ENCODE measurements at places on chromosomes 4 and X.
A peak's percentile ranks its signal among the peaks of the same experiment; 100 is the strongest.

DNA sequence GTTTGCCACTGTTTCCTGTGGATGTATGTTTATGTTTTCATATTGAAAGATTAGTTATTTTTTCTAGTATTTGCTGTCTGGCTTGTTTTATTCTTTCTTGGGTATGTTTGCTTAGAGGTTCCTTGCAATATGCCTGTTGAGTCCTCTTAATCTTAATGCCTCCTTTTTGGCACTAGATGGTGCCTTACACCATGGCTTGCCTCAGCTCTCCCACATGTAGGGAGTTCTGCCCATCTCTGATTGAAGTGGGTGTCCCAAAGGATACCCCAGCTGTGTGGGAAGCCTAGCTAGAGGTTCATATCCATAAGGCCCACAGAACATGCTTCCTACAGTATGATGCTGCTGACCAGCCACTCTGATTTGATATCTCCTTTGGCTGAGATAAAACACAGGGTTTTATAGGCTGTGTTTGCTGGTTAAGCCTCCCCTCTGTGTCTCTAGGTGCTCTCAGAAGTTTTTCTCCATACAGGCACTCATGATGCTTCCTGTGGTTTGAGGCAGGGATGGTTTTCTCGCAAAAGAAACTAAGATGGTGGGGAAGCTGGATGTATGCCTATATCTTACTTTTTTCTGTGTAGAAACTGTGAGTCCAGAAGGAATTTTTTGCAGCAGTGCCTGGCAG, 162.4 kb downstream of the ASB9 start:
- no peak for DNase-seq

- no peak for DNase-seq
These were observed 30.4 kb downstream of the TXK start for GRCh38 chr4:48103483-48104139.

DNA sequence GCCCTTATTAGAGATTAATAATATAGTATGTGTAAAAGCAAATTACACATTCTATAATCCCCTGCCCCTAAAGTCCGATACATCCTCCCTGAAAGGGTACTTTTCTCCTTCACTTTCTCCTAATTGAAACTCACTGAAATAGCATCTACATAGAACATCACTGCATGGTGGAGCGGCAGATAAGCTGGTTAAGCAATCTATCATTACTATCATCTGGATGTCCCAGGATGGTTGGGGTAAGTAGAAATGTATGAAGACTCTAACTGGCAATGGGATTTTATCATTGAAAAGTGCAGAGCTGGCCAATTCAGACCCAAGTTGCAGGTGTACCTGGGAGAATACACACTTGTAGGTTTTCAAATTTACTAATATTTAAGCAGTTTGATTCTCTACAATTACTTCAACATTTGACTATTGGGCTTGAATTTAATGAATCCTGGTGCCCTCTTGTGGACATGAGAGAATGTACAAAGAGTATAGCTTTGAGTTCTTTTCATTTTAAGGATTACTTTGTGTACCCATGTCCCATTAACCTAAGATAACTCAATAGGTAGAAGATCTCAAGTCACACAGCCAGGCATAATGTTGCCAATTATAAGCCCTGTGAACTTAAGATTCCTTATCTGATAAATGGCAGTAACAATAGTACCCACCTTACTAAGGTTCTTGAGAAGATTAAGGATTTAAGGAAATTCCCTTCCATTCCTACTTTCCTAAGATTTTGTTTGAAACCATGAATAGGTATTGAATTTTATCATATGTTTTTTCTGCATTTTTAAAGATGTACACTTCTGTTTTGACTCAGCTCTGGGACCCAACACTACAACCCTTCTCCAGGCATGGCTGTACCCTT, 69.8 kb downstream of the SHROOM3 start:
- DNase-seq = no peak

DNA sequence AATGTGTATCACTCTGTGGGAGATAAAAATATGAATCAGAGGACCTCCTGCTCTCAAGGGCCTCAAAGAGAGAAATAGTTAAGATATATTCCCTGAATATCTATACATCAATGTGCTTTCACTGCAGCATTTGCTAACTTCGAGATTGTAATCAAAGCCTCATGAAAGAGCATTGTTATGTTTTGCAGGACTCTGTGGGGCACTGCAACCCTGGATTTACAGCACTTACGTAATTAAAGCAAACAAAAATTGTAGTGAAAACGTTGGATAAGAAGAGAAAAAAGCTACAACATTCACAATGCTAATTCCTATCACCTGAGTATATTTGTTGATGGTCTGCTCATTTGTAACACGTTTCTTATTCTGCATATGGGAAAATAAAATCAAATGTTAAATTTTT, 48.0 kb downstream of the ETNPPL start:
- DNase-seq = no peak

GRCh38 chr4:6386091-6386490, 86.3 kb downstream of the PPP2R2C start:
- DNase-seq = no peak

GRCh38 chr4:17142232-17142711, 243.8 kb upstream of the LDB2 start:
- DNase-seq = no peak

DNA sequence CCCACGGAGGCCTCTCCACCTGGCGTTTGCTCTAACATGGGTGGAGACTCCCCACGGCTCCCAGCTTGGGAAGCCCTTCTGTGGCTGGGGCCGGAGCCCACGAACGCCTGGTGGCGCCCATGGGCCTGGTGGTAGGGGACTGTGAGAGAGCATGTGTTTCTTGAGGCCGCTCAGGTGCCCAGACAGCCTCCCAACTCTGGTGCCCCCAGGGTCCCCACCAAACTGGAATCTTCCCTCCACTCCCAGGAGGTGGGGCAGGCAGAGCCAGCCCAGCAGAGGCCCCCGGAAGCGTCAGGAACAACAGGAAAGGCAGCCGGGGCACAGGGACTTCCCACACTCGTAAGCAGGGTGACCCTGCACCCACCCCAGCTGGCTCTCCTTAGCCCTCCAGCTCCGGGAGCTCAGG, 33.3 kb upstream of the FGFR3 start:
- DNase-seq = no peak

DNA sequence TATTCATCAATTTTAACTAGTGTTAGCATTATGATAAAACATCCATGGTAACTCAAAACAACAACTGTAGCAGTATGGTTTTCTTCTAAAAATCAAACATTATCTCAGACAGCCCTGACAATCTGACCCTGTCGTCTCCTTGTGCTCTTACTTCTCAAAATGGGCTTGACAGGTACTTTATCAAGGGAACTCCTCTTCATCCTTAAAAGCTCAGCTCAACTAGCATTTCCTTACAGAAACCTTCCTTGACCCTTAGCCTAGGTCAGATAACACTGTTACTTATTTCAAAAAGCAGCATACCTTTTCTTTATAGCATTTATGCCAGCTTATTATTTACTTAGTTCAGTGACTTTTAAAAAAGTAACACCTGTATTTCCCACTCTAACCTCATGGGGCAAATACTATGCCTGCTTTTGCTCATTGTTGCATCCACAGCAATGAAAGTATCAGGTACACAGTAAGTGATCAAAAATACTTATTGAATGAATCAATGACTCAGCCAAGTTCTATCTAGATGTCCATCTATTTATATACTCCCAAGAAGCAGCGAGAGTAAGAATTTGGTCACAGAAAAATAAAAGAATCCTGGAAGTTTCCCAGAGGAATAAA, 41.9 kb downstream of the ADAMTS3 start:
- no peak for DNase-seq

DNA sequence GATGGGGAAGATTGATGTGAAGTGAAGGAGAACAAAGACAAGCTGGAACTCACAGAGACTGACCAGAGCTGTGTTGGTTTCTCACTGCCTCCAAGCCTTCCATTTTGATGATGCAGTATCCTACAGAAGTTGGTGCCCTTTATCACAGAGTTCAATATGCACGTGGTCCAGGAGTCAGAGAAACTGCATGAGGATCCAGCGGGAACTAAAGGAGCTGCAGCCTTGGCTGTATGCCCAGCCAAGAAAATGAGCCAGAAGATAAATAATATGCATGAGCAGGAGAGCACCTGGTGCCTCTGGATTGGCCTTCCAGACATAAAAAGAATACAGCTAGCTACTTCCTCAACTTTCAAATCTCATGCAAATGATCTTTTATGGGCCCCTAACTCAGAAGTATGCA, 44.3 kb upstream of the DCLK2 start:
- peak; percentile 12 for DNase-seq

- no peak for DNase-seq
These were observed at the start of gene ARSD for GRCh38 chrX:2928583-2929434. Gene ARSD, minus strand, starts transcription at chrX:2929339. Its CDS starts 64 bp downstream, at chrX:2929275.

DNA sequence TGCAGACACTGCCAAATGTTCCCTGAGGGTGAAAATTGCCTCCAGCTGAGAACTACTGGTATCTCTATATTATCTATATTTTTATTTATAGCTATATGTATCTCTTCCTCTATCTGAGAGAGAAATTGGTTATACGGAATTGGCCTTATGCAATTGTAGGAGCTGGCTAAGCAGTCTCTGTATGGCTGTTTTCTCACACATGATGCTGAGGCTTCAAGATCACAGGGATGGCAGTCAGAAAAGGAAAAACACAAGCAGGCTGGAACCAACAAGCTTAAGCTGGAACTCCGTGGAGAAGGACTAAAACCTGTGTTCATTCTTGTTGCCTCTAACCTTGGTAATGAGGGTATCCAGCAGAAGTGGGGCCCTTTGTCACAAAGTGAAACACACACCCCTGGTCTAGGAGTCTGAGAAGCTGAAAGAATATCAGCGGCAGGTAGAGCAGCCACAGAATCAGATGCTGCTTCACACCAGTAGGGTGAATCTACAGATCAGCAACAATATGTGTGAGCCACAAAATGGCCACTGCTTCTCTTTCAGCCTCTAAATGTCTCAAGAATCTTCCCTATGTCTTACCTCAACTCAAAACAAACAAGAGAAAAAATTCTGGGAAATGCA, 166.5 kb upstream of the PPP1R2C start:
- no peak for DNase-seq

DNA sequence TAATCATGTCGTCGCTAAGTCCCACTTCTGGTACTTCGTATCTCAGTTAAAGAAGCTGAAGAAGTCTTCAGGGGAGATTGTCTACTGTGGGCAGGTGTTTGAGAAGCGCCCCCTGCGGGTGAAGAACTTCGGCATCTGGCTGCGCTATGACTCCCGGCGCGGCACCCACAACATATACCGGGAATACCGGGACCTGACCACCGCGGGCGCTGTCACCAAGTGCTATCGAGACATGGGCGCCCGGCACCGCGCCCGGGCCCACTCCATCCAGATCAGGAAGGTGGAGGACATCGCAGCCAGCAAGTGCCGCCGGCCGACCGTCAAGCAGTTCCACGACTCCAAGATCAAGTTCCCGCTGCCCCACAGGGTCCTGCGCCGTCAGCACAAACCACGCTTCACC, 11.3 kb downstream of the PNCK start:
- no peak for DNase-seq

GRCh38 chr4:27020603-27021002, 160.0 kb downstream of the STIM2 start:
- DNase-seq = no peak

DNA sequence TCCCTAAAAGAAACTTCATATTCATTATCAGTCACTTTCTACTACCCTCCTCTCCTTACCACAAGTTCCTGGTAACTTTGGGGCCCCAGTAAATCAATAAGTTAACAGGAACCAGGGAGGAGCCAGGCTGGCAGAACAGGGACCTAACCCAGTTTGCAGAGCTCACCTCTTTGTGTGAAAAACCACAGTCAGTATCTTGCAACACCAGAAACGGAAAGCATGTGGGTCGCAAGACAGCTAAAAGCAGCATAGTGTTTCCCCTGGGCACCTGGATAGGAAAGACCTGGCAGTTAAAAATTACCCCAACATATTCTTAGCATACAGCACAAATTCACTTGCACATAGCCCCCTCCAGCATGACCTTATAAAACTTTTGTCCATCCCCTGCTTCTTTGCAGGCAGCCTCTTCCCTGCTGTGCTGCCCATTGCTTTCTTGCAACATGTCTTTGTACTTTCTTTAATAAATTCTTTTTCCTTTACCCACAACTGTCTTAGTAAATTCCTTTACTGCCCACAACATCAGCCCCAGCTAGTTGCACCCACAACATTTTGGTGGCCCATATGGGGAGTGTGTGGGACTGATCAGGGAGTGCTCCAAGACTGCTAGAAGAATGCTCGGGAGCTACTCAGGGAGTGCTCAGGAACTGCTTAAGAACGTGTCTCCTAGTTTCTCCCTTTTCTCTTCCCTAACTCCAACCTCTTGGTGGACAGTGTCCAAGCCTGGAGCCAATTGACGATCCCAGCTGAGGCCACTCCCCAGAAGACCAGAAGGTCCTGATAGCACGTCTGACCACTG, 83.4 kb downstream of the MSN start:
- DNase-seq = no peak

DNA sequence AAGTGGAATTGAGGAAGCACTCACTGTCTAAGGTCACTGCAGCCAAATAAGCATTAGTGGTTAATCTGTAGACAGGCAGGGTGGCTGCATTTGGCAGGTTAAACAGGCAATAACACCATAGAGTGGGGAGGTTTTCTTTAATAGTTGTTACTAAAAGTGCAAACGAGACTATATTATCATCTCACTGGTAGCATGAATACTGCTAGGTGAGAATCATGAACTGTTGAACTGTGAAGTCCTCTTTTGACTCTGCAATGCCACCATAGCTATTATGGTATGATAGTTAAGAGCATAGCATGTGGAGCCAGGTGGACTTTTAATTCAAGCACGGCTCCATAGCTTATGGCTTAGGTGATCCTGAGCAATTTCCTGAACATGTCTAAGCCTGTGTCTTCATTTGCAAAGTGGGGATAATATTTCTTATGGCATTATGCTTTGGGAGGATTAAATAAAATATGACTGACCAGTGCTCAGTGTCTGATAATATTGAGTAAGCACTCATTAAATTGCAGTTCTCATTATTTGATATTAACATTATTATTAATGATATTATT, 235.6 kb upstream of the HHIP start:
- no peak for DNase-seq

DNA sequence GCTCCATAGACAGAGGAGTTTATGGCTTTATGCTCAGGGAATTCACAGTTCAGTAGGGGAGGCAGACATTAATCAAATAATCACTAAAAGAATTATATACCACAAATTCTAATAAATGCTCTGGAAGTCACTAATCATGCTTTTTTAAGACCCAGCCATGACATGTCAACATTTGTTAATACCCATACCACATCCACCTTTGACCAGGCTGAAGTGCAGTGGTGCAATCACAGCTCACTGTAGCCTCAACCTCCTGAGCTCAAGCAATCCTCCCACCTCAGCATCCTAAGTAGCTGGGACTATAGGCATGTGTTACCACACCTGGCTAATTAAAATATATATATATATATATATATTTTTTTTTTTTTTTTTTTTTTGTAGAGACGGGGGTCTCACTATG, 12.8 kb upstream of the SCD5 start:
- DNase-seq = no peak

GRCh38 chr4:97938141-97938540, 205.1 kb downstream of the STPG2 start:
- DNase-seq = no peak

- no peak for DNase-seq
These were observed 345.8 kb upstream of the PPARGC1A start for GRCh38 chr4:24235618-24236017.

GRCh38 chr4:10605031-10605430, 79.5 kb downstream of the CLNK start:
- DNase-seq = no peak

All from NCI-H1436 treated with DMSO at 0.1 percent for 48 hours (cell line).